ENCODE measurements at places on chromosomes 7 and 10.

DNA sequence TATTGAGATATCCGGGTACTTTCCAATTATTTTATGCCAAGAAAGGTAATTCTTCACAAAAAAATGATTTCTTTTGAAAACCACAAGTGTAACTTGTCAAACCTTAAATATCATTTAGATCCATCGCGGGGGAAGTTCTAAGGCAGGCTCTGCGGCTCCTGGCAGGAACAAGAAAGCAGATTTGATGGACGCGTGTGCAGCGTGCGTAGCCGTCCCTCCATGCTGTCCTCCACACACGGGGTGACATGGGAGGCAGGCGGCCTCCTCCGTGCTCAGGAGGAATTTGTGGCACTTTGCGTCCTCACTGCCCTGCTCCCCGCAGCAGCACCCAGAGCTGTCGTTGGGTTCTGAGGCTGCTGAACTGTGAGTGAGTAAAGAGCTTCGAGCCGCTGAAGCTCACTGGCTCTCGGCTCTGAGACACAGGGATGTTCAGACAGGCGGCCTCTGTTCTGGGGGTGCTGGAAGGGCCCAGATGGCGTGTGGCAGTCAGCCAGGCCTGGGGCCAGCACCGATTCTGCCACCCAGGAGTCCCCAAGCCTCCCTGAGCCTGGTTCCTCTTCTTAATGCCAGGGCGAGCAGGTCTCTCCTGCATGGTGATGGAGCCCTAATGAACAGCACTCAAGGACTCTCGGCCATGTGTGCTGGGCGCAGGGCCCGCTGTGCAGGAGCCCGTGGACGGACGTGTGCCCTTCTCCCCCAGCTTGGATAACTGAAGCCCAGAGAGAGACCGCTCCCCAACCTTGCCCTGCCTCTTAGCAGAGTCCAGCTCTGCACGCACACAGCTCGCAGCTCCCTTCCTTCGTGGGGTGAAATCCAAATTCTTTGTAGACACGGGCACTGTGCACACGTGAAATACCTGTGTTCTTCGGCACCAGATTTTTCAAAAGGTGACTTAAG lies 185.4 kb upstream of the SHH start:
- no peak for DNase-seq

DNA sequence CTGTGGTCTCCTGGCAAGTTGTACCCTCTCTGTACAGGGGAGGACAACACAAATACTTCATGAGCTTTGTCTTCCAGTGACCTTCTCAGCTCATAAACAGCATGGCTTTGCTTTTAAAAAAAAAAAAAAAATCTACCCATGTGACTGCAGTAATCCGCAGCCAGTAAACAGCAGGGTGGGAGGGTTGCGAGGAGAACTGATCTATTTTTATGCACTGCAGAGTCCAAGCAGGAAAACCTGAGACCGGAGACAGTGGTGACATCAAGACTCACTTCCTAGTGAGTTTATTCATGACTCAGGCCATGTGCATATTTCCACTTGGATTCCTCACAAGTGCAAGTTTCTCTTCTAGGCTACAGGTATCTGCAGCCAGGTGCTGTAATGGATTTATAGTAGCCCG lies 127.9 kb downstream of the NRF1 start:
- no peak for DNase-seq

- no peak for DNase-seq
These were observed 25.4 kb downstream of the TLL2 start for GRCh38 chr10:96488161-96488935.

DNA sequence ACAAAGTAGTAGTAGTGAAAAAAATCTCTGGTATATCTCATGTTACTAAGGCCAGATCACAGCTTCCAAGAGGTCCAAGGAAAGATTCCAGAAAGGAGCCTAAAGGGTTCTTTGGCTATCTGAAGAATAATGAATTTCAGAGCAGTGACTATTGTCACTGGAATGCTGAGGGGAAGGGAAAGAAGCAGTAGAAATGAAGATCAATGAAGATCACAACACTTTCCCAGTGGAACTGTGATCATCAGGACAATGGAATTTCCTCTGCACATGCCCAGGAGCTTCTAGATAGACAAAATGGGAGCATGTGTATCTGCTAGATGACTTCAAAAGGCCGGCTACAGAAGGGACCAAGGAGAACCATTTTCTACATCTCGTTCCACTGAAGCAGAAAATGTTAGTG lies 219.5 kb upstream of the PHYHIPL start:
- DNase-seq = no peak

- DNase-seq = no peak
These were observed 4.0 kb upstream of the PANK1 start for GRCh38 chr10:89649051-89649450.

DNA sequence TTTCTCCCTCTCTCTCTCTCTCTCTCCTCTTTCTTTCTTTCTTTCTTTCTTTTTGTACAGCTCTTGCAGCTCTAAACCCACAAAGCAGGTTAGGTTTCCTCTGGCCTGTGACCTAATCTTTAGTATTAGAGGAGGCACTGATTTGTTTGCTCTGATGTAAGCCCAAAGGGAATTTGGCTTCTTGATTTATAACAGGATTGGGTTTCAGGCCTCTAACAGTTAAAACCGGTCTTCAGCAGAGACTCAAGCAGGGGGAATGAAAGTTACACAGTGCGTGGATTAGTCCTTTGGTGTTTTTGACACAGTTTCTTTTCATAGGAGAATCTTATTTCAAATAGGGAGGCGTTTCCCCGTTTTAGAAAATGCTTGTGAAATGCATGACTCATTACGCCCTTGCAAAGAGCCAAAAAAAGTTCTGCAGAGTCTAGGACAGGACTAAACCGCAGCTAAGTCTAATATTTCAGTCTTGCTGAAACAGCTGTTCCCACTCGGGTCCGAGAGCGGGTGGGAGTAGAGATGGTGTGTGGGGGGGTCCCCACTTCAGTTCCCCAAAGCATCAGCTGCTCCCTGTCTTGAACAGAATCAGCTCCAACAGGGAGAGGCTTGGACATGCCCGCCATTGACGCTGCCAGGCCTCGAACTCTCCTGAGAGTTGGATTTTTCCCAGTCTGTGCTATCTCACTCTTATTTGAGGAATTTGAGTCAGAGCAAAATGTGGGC lies 296.5 kb upstream of the PITRM1 start:
- peak; percentile 41 for DNase-seq

DNA sequence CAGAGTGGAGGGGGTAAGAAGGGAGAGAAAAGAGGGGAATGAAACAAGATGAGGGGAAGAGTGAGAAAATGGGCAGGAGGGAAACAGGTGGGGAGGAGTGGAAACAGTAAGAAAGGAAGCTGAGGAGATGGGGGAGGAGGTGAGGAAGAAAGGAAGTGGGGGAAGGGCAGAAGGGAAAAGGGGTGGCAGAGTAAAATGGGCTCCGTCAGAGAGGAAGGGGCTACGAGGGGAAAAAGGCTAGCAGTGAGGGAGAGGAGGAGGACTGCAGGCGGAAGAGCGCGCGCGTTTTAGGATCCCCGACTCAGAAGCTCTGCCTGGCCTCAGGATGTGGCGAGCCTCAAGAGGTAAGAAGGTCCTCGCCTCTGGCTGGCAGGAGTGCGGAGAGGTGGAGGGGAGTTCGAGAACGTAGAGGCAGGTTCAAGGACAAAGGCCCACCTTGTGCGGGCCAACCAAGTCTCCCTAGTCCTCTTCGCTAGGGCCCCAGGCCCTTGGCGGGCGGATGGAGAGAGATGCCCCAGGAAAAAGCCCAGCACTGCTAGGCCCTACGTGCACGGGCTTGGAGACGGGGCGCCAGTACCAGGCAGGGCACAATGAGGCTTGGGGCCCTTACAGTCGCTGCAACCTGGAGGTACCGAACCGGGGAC lies 5.8 kb upstream of the NKX2-3 start:
- DNase-seq = no peak

DNA sequence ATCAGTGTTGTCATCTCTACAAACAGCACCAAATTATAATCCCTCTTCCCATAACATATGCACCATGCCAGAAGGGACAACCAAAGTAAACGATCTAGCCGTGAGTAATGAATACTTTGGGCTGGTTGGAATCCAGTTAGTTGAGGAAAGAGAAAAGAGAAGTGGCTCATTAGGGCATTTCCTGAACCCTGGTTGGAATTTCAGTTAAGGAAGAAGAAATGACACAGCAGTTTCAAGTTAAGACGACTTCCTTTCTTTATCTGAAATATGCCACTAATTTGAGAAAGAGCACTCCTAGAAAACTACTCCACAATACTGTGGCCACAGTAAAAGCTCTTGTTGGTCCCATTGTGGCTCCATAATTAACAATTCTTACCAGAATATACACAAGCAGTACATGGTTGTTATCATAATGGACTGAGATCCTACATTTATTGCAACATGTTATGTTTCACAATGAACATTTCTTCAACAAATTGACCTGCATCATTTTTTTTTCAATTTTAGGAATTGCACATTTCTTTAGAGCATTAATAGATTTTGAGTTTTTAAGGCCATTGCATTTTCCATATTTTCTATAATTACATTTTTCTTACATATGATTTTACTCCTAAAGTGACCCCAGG lies at the start of gene TFEC:
TSS of gene TFEC (minus strand) at position 113 of the 626 bp plus-strand sequence. CDS start 46,322 bp downstream, outside the sequence.
- no peak for DNase-seq

- no peak for DNase-seq
These were observed 99.0 kb downstream of the KIAA1217 start for GRCh38 chr10:24307696-24308485.

DNA sequence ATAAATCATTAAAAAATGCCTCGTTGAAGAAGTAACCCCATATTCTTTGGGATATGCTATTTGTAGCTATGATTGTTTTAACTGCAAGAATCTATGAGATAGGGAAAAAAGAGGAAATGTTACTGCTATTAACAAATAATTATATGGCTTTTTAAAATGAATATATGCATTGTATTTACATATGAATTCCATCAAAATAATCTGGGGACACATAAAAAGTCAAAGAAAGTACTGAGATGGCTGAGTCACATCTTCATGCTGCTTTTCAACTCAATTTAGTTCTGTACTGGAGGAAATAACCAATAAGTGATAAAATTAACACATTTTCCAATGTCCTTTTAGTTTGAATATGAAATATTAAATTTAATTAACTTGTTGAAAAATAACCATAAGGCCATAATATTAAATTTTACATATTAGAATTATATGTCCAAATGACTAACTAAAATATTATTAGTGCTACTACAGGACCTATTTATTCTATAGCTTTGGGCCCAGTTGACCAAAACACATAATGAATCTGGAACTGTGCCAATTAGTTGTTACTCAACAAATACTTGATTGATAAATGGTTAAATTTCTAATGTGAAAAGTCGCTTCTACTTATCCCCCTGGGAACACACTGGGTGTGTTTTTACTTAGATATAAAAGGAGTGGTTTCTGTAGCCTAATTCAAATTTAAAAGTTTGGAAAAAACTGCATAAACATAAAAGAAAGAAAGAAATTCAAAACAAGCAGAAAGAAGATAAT lies 214.6 kb upstream of the PFKP start:
- DNase-seq = no peak

DNA sequence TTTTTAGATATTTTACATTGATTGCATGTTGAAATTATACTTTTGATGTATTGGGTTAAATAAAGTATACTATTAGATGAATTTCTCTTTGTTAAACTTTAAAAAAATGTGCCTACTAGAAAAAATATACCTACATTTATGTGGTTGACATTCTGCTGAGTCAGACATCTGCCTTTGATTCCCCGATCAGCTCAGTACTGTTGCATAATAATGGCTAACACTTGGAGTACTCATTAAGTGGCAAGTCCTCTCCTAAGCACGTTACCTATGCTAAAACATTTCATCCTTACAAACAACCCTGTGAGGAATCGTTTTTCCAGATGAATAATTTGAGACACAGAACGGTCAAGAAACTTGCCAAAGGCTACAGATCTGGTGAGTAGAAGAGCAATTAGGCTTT lies 14.0 kb upstream of the SEM1 start:
- DNase-seq = no peak

DNA sequence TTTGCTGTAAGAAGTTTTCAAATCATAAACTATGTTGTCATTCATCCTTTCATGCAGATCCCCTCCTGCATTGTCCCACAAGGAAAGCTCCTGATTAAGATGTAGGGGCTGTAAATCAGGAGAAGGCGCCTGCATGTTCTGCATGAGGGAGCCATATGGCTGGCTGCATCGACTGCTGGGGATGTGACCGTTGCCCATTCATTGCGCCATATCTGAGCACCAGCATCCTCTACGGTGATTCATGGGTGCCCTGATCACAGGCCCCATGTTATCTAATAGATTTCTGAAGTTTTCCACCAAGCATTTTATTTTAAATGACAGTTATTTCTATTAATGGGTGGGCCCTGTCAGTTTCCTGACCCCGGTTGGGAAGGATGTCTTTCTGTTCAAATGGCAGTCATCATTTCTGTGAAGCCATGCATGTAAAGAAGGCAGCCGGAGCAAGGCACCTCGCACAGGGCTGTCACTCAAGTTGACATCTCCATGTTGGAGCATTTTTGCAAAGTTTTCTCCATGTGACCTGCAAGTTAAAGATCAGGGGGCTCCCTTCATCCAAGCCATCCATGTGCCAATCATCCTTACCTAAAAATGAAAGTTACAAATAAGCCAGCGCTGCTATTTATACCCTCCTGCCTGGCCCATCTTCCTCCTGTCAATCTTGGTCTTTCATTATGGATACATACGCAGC lies 128.8 kb downstream of the TEX36 start:
- DNase-seq = no peak

- DNase-seq = no peak
These were observed 162.0 kb upstream of the MAGI2 start for GRCh38 chr7:79615466-79615865.

GRCh38 chr10:103692952-103693811 lies 162.2 kb downstream of the SH3PXD2A start:
- DNase-seq = peak; percentile 50

DNA sequence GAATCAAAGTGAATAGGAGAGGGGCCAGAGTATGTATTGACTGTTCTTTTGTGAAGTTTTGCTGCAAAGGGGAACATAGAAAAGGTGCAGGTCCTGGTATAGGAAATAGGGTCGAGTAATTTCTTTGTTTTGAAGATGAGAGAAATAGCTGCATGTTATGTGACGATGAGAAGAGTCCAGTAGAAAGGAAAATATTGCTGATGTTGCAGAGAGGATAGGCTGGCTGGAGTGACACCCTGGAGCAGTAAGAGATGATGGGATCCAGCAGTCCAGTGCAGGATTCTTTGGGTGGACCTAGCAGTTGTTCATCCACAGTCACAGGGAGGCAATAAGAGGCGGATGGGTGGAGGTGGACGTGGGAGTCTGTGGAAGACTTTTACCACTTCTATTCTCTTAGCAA lies 2.1 kb upstream of the BMS1 start:
- no peak for DNase-seq

GRCh38 chr10:131177431-131178327 lies 133.8 kb downstream of the TCERG1L start:
- no peak for DNase-seq

- DNase-seq = no peak
These were observed 47.8 kb downstream of the BRI3 start for GRCh38 chr7:98329100-98329790.

GRCh38 chr10:71218046-71218650 lies 5.8 kb downstream of the UNC5B start:
- DNase-seq = no peak

GRCh38 chr10:6176691-6177231 lies 26.0 kb upstream of the PFKFB3 start:
- no peak for DNase-seq

GRCh38 chr7:75657866-75658265 lies 80.9 kb downstream of the HIP1 start:
- DNase-seq = no peak

- DNase-seq = no peak
These were observed 86.9 kb downstream of the VTI1A start for GRCh38 chr10:112533916-112534315.

GRCh38 chr7:155907450-155908200 lies 95.4 kb upstream of the SHH start:
- DNase-seq = no peak

Data from ovary (tissue), 10 donors.